Right renal cortex interstitium (tissue), 3 donors: ENCODE measurements at places on chromosomes 11 and 22. TPM values are rescaled to one million over a fixed set of nuclear protein-coding genes. Genes with fewer than 3 reads are reported as not detected.

TMPRSS13 gene
- polyA plus RNA-seq = 0.36 TPM

OR52I2 gene
- 0.03 TPM for polyA plus RNA-seq

GRCh38 chr11:81959341-81959740 is 774.3 kb downstream of the FAM181B start:
- no peak for DNase-seq

- DNase-seq = no peak
These were observed 138.1 kb upstream of the SORL1-AS1 start for GRCh38 chr11:121590772-121591404.

- DNase-seq = no peak
These were observed 380 bp downstream of the C11orf96 start for GRCh38 chr11:43942662-43943371.
